NCI-H1436 (cell line): ENCODE measurements at places on chromosomes 4 and X.

DNA sequence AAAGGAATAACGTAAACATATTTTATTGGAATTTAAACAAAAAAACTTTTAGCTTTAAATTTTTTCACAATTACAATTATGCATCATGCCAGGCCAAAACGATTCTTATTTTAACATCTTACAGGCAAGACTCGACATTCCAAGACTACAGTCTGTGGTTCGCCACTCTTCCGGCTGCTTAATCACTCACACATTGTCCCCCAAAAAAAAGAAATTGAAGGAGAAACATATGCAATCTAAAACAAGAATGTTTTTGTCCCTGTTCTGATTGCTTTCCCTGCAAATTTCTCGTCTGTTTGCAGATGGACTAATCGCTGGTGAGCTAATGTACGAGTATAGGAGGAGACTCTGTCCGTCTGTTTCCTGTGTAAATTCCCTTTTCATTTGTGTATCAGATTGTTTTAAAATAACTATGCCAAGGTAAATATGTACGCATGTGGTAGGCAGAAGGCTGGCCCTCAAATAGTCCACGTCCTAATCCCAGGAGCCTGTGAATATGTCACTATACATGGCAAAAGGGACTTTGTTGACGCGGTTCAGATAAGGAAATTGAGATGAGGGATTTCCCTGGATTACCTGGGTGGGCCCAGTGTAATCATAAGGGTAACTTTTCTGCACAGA, 37.7 kb upstream of the MTNR1A start:
- no peak for DNase-seq

DNA sequence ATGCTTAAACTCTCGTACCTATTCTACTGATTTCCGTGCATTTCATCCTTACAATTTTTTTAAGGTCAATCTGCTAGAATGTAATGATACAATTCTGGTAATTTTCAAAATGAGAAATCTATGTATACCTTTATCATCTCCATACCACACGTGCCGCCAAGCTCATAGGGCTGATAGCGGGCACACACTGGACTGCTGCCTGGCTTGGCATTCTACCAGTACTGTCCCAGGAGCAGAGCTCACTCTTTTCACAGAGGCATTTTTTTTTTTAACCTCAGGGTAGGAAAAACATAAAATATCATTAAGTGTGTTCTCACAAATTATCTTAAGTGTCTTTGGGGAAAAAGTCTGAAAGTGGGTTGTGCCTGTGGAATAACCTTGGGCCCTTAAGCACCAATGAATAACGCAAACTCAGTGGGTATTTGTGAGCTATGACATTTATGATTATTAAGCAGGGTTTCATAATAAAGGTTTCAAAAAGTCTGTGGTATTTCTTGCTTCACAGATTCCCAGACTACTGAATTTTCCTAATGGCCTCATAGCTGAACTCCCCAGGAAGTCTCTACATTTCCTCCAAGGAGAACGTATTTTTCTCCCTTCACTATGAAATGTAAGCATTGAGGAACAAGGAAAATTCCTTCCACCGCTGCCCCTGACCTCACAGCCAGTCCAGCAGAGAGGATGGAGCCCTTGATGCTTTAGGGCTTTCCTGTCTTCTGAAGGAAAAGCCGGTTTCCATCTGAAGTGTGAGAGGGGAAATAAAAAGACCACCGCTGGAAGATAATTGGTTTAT, 125.2 kb downstream of the ELOVL6 start:
- no peak for DNase-seq

GRCh38 chr4:90515191-90515590, 388.0 kb downstream of the CCSER1 start:
- DNase-seq: no peak

DNA sequence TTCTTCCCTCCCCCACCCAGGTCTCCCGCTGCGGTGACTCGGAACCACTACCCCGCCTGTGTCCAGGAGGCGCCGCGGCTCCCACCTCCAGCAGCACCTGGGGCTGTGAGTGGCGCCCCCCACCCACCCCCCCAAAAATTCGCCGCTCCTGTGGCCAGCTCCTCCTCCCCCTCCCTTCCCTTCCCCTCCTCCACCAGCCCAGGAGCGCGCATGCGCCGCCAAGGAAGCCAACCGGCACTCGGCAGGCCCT, 278 bp downstream of the CLOCK start:
- no peak for DNase-seq

GRCh38 chr4:121551881-121552280, 144.9 kb downstream of the ANXA5 start:
- DNase-seq: no peak

DNA sequence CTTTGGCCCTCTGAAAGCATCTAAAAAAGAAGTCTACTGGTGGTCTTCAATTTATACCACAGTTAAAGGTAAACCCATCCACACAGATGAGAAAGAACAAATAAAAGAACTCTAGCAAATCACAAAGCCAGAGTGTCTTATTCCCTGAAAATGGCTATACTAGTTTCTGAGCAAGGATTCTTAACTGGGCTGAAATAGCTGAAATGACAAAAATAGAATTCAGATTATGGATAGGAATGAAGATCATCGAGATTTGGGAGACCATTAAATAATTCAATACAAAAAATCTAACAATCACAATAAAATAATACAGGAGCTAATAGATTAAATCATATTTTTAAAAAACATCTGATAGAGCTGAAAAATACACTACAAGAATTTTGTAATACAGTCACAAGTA, 11.8 kb downstream of the PF4 start:
- DNase-seq: no peak

DNA sequence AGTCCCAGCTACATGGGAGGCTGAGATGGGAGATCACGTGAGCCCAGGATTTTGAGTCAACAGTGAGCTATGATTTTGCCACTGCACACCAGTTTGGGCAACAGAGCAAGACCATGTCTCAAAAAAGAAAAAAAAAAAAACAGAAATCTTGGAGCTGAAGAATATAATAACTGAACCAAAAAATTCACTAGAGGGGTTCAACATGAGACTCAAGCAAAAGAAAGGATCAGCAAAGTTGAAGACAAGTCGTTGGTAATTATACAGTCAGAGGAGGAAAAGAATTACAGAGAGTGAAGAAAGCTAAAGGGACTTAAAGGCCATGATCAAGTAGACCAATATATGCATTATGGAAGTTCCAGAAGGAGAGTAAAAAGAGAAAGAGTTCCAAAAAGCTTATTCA, 26.9 kb downstream of the SHROOM4 start:
- no peak for DNase-seq

- no peak for DNase-seq
Observed at GRCh38 chr4:150816491-150816890, 198.6 kb downstream of the LRBA start.

- DNase-seq: no peak
Observed at GRCh38 chrX:135453381-135453780, 31.6 kb downstream of the SMIM10L2A start.
